Transverse colon (tissue), 4 donors: ENCODE measurements at places on chromosomes 5 and 9. TPM values are rescaled to one million over a fixed set of nuclear protein-coding genes. Genes with fewer than 3 reads are reported as not detected.

- no peak overlapping the region for H3K4me3 ChIP-seq
- no peaks in the 10 kb centered on the region for H3K36me3 ChIP-seq
- H3K4me1 ChIP-seq = no peaks in the 10 kb centered on the region
- H3K27me3 ChIP-seq = no peaks in the 10 kb centered on the region
- no peak for DNase-seq
- no peak overlapping the region for H3K27ac ChIP-seq
Measured at GRCh38 chr5:127785098-127785927, 82.1 kb downstream of the CCDC192 start.

DNA sequence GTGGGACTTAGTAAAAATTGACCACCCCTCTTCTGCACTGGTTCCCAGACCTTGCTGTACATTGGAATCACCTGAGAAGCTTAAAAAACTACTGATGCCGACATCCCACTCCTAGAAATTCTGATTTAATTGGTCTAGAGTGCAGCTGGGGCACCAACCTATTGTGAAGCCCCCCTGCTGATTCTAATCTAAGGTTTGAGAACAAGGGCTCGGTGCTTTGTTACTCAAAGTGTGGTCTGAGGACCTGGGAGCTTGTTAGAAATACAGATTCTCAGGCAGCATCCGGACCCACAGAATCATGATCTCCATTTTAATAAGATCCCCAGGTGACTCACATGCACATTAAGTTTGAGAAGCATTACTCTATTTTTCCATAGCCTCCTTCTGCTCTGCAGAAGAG, 57.8 kb upstream of the LPAR1 start:
- no peaks in the 10 kb centered on the region for H3K27me3 ChIP-seq
- H3K4me1 ChIP-seq = no peaks in the 10 kb centered on the region
- no peaks in the 10 kb centered on the region for H3K36me3 ChIP-seq
- no peak overlapping the region for H3K4me3 ChIP-seq
- DNase-seq = no peak

GRCh38 chr9:71987471-71988371, 72.7 kb downstream of the C9orf57 start:
- no peak for DNase-seq
- H3K4me3 ChIP-seq = no peak overlapping the region
- no peaks in the 10 kb centered on the region for H3K36me3 ChIP-seq
- H3K27ac ChIP-seq = no peak overlapping the region

DNA sequence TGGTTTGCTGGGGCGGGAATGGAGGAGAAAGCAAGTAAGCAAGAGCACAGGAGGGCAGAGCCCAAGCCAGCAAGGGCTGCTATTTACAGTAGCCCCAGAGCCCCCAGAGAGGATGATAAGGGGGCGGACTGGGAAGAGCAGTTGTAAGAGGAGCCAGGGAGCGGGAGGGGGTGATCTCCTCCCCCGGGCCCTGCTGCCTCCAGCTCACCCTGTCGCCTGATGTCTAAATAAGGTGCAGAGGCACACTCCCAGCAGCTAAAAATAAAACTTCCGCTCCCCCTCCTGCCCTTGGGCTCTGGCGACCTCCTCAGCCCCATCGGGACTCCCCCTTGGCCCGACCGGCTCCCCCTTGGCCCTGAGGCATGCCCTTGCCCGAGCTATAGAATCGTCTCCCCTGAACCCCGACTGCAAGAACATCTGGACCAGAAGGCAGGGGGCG, 14.4 kb upstream of the CCDC69 start:
- H3K27ac ChIP-seq = peak overlapping the region; percentile 61
- peak overlapping the region; percentile 28 for H3K4me3 ChIP-seq
- H3K4me1 ChIP-seq = peaks cover 11% of the 10 kb centered on the region
- peak; percentile 39 for DNase-seq
- no peaks in the 10 kb centered on the region for H3K27me3 ChIP-seq

DNA sequence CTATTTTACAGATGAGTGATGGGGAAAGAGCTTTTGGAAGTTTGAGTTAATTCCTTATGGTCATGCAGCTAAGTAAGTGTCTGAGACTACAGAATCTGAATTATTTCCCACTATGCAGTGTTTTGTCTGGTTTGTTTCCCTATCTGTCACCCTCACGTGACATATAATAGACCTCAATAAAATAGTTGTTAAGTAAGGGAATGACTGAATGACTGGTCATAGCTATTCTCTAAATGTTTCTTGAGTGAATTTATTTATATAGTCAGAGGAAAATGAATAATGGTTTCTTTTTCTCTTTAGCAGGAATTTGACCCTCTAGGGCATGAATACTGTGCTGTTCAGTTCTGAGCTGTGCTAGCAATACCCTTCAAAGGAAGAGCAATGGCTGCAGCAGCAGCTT, 10.3 kb downstream of the TRIM32 start:
- H3K36me3 ChIP-seq = peaks cover 18% of the 10 kb centered on the region
- DNase-seq = no peak
- H3K4me3 ChIP-seq = no peak overlapping the region
- no peaks in the 10 kb centered on the region for H3K27me3 ChIP-seq

- H3K4me1 ChIP-seq = no peaks in the 10 kb centered on the region
- DNase-seq = no peak
- H3K27me3 ChIP-seq = no peaks in the 10 kb centered on the region
Measured at GRCh38 chr5:16755641-16756040, 138.8 kb upstream of the RETREG1 start.

GRCh38 chr5:130350131-130350530, 445.9 kb downstream of the CHSY3 start:
- H3K4me1 ChIP-seq = no peaks in the 10 kb centered on the region
- H3K27me3 ChIP-seq = no peaks in the 10 kb centered on the region
- no peaks in the 10 kb centered on the region for H3K36me3 ChIP-seq
- DNase-seq = no peak

DNA sequence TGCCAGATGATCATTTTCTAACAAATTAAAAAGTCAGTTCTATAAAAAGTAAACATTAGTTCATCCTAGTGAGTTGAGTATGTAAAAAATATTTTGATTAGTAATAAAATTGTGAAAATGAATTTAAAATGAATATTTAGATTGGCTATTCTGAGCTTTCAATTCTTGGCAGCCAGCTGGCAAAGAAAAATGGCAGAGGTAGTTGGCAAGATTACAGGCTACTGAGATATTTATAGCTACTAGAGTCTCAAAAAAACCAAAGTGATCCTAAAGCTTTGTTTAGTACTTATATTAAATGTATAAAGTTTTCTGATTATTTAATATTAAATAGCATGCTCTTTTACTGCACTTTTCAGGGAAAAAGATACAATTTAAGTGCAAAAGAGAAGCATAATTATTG, 25.0 kb downstream of the SGTB start:
- DNase-seq = no peak
- H3K4me1 ChIP-seq = no peaks in the 10 kb centered on the region
- H3K36me3 ChIP-seq = no peaks in the 10 kb centered on the region
- no peak overlapping the region for H3K27ac ChIP-seq
- H3K4me3 ChIP-seq = no peak overlapping the region

DNA sequence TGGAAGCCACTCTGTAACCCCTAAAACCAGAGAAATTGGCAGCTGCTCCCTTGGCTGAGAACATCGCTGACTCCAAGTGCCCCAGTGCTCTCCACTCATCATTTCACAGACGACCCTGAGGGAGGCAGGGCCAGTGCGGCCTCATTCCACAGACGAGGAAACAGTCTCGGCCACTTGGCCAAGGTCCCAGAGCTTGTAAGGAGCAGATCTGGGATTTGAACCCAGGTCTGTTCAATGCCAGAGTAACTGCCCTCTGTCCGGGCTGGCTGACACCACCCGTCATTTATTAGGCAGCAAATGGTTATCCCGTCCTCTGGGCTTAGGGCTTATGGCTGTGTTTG, 19.9 kb upstream of the IER5L start:
- H3K36me3 ChIP-seq = no peaks in the 10 kb centered on the region
- no peak for DNase-seq
- peak overlapping the region; percentile 67 for H3K27ac ChIP-seq

- no peaks in the 10 kb centered on the region for H3K36me3 ChIP-seq
- no peaks in the 10 kb centered on the region for H3K4me1 ChIP-seq
- peaks cover 6% of the 10 kb centered on the region for H3K27me3 ChIP-seq
- peak overlapping the region; percentile 17 for H3K27ac ChIP-seq
- DNase-seq = peak; percentile 32
Measured at GRCh38 chr9:133701981-133702797, 36.0 kb downstream of the SARDH start.

DNA sequence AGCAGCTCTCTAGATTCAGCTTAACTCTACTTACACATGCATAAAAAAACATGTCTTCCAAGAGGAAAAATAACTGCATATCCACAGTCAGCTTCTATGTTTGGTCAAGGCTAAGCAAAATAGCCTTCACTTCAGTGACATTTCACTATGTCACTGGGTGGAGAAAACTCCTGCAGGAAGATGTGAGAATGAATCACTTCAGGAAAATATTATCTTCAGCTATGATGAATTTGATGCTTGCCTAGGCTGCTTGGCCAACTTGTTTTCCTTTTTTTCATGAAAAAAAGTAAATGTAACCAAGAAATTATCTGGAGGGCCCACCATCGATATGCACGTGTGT, 143.0 kb upstream of the ZNF608 start:
- H3K27me3 ChIP-seq = no peaks in the 10 kb centered on the region
- no peak for DNase-seq
- H3K4me1 ChIP-seq = peaks cover 30% of the 10 kb centered on the region
- H3K36me3 ChIP-seq = no peaks in the 10 kb centered on the region

DNA sequence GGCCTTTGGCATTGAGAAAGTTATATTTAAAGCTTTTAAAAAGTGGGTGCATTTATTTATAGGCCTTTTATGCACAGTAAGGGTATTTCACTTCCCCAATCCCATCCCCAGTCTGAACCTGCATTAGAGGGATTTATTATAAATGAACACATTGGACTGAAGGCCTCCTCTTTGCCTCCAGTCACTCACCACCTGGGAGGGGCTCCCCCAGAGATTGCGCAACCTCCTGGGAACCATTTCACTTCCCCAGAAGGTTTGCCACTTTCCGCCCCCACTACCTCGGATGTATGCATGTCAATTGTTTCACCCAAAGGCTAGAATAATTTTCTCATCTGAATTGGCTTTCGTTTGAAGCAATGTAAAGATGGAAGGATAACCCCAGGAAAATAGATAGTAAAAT, 29.8 kb upstream of the VCAN start:
- H3K4me3 ChIP-seq = no peak overlapping the region
- no peaks in the 10 kb centered on the region for H3K36me3 ChIP-seq
- H3K27ac ChIP-seq = no peak overlapping the region
- H3K4me1 ChIP-seq = no peaks in the 10 kb centered on the region

GRCh38 chr5:53323943-53324642, 156.3 kb upstream of the FST start:
- no peaks in the 10 kb centered on the region for H3K4me1 ChIP-seq
- no peaks in the 10 kb centered on the region for H3K27me3 ChIP-seq
- no peak overlapping the region for H3K27ac ChIP-seq
- no peaks in the 10 kb centered on the region for H3K36me3 ChIP-seq
- no peak for DNase-seq

Gene INSL4
- not detected for total RNA-seq

Gene COL23A1
- total RNA-seq = 2.2 TPM

Gene TOR1A
- total RNA-seq = 47.0 TPM

Gene TOR4A
- 90.9 TPM for total RNA-seq

Gene PSIP1
- 40.0 TPM for total RNA-seq
